ENCODE measurements at places on chromosomes 7 and 10.

- no peak for DNase-seq
Measured at GRCh38 chr10:131230641-131231322, 80.7 kb downstream of the TCERG1L start.

GRCh38 chr10:483261-483660 is 206.2 kb downstream of the DIP2C start:
- DNase-seq, result no peak

DNA sequence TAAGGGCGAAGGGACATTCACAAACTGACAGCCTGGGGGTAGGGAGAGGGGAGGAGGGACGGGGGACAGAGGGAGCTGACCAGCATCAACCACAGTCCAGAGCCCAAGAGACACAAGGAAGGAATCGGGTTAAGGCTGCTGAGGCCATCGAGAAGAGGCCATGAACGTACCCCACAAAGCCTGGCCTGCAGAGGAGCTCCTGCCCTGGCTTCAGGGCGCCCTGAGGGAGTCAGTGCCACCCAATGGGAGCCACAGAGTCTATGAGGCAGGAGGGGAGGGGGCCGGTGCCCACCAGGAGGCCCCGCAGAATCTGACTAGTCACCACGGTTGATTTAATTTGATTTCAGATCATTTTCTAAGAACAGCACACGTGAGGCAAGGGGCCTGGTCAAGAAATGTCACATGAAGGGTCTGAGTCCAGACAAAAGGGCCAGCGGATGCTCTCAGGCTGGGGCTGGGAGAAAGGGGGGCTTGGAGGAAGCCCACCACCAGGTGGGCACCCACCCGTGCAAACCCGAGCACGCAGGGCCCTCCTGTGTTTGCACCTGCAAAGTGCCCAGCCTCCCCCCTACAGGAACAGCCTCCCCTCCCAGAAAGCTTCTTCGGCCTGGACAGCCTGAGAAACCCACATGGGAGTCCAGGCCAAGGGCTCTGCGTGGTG is 40.4 kb downstream of the CAMK2B start:
- DNase-seq, result no peak

DNA sequence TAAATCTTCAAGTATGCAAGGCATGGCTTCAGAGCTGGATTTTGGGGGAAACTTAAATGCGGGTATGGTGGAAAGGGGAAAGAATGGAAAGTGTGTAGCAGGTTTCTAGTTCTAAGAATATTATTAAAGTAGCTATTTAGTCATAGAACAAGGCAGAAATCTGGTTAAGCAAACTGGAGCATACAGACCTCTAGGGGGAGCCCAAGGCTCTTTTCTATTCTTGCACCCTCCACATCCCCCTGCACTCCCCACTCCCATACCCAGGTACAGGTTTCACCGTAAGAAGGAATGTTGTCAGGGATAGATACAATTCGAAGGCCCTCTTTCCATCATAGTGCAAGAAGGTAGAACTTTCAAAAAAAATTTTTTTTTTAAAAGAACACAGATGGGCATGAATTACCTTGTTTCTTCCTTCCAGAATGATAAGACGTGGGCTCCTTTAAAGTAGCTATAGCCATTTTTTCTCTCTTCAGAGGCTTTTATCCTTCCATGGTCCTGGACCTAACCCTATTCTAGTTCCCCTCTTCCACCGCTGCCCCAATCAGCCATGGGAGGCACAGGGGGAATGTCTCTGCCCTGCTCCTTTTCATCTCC is 41.5 kb upstream of the SMIM30 start:
- DNase-seq, result no peak

DNA sequence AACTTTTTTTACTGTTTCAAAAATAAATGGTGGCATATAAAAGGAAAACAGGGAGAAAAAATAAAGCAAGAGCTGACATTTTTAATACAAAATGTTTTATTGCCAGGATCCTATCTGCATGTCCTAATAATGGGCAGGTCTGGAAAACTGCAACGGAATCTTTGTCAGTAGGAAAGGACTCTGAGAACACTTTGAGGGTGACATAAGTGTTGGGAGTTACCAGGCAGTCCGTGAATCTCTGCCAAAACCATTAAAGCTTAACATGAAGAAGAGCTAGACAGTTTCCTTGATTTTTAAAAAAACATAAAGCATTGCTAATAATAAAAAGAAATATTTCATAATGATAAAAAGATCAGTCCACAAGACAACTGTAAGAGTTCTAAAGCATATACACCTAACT is 80.7 kb downstream of the AGMO start:
- no peak for DNase-seq

GRCh38 chr7:93835702-93836101 is 54.9 kb downstream of the TFPI2 start:
- no peak for DNase-seq

DNA sequence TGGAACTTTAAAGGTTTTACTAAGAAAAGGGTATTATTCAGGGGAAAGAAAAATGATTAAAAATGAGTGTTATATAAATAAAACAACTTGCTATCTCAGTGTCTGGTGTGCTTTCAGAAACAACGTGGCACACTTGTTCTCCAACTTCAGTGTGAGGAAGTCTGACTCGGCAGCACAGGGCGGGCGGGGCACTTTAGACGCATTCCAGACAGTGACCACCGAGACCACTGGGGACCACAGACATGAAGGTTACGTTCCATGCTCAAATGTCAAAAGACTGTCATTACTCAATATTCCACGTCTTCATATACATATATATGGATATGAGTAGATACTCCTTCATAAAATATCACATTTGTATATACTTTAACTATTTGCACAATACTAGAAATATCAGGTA is 87.0 kb downstream of the LARP4B start:
- no peak for DNase-seq

DNA sequence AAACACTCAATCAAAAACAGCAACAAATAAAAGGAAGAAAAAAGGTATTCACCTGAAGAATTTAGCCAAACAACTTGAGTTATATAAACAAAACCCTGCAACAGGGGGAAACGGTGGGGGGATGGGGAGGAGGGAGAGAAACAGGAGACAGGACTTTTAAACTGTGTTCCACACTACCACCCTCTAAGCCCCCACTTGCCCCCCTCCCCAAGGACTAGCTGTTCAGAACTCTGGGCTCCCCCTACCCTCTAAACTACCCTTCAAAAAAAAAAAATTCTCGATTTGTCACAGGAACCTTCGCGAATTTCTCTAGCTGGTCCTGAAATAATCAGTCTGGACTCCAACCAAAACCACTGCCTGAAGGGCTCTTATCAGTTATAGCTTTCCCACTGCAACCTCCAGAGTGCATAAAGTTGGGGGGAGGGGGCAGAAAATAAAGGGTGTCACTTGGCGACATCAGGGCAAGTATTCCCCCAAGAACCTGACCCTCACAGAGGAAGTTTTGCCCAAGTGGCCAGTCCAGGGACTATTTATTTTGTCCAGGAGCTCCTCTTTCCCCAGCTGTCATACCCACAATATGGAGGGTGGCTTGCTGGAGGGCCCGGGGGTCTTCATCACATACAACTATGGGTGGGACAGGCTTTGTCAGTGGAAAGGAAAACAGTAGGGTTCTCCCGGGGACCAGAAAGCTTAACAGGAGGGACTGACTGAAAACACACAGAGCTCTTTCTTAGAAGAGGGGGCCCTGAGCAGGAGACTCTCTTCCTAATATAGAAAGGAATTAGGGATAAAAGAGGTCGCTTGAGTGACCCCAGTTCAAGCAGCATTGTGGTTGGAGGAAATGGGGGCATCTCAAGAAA is 1.3 kb downstream of the UBE2H start:
- no peak for DNase-seq

- DNase-seq, result no peak
Measured at GRCh38 chr10:26169466-26169865, 47.1 kb upstream of the GAD2 start.

GRCh38 chr10:4517746-4518145 is 308.3 kb upstream of the AKR1E2 start:
- no peak for DNase-seq

GRCh38 chr7:80380957-80381356 is 130.9 kb downstream of the GNAT3 start:
- DNase-seq, result no peak

GRCh38 chr7:112665709-112666108 is 124.5 kb downstream of the TMEM168 start:
- no peak for DNase-seq

DNA sequence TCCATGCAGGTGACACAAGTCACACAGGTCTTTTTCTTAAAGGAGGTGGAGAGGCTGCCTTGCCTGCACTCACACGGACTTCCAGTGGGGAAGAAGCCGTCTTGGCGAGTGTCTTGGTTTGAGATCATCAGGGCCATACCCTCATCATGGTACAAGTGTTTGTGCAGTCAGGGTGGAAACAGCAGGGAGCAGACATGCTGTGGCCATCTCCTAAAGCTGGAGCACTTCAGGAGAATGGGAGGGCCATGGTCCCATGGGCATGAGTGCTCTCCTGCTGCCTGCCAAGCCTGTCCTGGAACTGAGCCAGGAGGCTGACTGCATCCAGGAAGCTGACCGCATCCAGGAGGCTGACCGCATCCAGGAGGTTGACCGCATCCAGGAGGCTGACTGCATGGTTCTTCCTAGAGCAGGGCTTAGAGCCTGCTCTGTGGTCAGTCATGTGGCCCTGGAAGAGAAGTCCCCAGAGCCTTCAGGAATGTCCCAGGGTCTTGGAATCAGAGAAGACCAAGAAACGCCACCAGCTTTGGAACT is 98.4 kb downstream of the ADARB2 start:
- no peak for DNase-seq

DNA sequence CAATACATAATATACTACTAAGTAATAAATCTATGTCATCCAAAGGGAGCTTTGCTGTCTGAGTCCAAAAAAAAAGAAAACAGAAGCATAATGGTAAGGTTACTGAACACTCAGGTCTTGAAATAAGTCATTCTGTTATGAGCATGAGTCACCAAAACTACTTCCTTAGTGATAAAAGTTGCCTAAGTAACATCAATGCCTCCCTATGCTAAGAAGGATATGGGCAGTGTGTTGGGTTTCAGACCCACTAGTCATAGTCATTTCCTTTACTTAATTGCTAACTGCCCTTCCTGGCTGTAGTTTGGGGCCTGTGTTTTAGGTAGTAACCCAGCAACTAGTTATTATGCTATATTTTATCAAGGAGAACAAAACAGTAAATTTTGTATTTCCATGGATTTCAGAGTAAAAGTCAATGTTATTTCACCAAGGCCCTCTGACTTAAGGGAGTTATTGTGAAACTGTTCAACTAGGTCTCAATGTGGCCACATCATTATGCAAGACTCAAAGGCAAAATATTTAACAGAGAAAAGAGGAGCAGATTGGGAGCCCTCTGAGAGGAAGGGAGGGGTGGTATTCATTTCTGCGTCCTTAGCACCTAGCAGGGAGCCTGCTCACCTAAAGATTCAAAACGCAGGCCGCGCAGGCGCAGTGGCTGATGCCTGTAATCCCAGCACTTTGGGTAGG is 11.7 kb upstream of the VIM start:
- DNase-seq, result no peak

GRCh38 chr10:17483079-17483478 is 28.7 kb upstream of the ST8SIA6 start:
- no peak for DNase-seq

- DNase-seq, result peak; percentile 85
Measured at GRCh38 chr10:124719213-124719851, 24.8 kb downstream of the FAM53B start.

Measured in hematopoietic multipotent progenitor cell (in vitro differentiated cells).